ENCODE measurements at places on chromosomes 16 and 17.

- no peak for DNase-seq
These were observed 868.3 kb downstream of the CDH11 start for GRCh38 chr16:64253525-64253924.

DNA sequence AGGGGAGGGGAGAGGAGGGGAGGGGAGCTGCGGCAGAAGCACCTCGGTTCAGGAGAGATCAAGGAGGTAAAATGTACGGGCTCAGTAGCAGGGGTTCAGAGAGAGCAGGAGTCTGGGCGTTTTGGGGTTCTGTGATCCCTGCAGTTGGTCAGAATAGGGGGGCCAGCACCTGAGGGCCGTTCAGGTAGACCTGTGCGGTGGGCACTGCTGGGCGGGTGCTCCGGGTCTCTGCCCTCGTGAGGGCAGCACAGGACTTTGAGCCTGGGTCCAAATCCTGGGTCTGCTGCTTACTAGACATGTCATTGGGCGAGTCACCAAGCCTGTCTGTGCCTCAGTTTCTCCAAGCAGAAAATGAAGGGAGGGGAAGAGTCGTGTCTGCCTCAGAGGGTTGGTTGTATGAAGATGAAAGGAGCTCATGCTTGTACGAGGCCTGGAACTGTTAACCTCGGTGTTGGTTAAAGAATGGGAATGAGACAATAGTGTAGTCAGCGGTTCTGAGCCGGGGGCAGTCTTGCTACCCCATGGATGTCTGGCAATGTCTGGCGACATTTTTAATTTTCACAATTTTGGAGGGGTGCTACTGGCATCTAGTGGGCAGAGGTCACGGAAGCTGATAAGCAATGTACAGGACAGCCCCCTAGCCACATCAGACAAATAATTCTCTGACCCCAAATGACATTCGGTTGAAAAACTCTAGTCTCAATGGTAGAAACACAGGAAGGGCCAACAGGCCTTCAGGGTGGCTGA, 35.4 kb downstream of the OR1D5 start:
- no peak for DNase-seq

DNA sequence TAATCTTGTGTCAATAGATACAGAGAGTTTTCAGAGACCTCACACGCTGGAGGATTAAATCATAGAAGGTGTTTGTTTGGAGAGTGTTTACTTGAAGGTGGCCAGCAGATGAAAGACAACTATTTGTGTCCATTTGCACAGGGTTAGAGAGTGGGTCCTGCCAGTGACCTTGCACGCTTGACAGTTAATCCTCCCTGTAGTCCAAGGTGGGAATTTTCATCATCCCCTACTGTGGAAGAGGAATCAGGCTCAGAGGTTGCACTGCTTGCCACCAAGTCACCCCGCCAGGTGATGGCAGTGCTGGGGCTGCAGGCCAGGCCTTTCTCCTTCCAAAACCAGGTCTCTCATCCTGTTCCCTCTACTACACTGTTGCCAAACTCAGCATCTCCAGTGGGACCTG, 12.3 kb downstream of the CDH1 start:
- no peak for DNase-seq

- no peak for DNase-seq
These were observed 402.9 kb upstream of the EEF2KMT start for GRCh38 chr16:5500526-5500925.

DNA sequence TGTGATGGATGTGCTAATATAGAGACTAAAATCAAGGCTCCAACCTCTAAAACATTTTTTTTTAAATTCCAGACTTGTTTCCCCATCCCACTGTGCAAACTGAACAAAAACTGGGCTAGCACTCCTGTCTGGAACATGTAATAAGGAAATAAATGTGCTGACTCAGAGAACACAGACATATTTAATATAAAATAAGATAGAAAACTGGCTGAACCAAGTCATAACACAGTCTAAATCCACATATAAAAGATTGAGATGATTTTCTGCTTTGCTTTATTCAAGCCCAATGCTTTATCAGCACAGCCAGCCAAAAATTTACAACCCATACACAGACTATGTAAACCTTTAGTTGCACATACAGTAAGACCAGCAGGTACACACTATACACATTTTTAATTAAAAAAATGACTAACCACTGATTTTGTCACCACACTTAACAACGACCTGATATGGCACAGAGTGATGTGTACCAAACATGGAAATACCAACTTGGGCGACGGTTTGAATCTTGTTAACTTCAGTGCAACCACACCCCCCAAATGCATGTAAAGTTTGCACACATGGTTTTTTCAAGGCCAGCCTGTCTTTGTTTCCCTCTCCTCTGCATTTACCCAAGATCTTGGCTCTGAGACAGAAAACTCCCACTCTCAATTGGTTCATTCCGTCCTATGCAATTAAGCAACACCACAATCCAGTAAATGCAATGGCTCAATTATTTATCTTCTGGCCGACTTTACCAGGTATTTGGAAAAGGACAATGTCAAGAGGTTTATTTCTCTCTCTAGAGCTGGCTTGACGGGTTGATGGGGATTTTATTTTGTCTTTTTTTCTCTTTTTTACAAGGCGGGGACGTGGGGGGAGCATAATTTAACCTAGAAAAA, 1.2 kb downstream of the STAT3 start:
- DNase-seq, result no peak

- DNase-seq, result no peak
These were observed 9.3 kb downstream of the PPP1R9B start for GRCh38 chr17:50141026-50141744.

GRCh38 chr17:81867991-81868673, 3.0 kb downstream of the ARHGDIA start:
- DNase-seq, result no peak

DNA sequence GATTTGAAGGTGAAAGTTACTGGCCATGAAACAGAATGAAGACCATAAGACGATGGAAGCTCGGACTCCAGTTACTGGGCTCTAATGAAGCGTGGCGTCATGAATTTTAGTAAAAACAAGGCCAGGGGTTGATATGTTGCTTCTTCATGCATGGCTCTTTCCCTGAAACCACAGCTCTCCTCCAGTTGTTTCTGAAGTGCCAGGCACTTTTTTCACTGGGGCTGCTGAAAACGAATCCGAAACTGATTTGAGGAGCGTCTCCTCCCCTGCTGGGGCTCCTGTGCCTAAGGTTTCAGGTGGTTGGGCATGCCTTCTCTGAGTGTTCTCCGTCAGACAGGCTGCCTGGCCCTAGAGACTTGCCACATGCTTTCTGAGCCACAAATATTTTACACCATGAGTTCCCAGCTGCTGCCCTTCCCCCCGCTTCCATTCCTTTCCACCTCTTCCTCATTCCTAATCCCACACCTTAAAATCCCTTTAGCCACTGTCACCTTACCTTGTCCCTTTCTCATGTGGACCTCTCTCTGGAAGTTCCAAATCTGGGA, 3.7 kb upstream of the MYL4 start:
- peak; percentile 95 for DNase-seq

DNA sequence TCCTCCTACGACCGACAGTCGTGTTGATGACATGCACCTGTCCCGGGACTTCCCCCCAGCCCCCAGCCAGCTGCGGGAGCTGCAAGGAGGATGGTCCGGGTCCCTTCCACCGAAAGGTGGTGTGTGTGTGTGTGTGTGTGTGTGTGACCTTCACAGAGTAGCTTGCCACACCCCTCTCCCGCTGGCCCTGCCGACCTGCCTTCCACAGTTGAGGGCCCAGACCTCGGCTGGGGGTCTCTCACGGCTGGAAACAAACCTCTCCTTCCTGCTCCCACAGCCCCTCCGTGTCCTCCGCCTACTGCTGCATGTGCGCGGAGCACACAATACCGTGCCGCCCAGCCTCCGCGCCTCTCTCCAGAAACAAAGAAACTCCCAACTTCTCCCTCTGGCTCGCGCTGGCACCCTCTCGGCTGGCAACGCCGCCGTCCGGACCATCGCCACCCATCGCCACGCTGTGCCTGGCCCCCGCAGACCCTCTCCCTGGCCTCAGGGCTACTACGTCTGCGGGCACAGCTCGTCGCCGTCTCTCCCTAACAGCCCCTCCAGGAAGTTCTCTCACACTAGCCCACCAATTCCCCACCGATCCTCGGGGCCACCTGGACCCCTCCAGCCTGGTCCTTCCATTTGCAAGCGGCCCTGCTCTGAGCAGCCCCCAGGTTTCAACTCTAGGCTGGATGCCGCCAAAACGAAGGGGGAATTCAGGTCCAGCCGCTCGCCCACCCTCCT, 81.2 kb downstream of the TIMM22 start:
- DNase-seq, result peak; percentile 84

DNA sequence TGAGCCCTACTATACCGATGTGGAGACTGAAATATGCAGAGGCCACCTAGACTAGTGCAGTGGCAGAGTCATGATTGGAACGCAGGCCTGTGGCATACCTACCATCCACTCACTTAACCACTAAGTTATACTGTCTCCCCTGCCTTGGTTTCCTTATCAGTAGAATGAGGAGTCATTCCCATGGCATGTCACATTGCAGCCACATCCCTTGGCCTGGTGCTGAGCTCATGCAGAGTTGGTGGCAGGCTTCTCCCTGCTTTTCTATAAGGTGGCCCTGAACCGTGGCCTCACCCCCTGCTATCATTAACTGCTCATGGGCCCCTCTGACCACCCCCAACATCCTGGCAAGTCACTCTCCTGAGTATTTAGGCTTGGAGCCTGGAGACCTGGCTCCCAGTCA, 212.5 kb downstream of the KATNIP start:
- no peak for DNase-seq

GRCh38 chr17:14112407-14112806, 43.1 kb downstream of the COX10 start:
- no peak for DNase-seq

DNA sequence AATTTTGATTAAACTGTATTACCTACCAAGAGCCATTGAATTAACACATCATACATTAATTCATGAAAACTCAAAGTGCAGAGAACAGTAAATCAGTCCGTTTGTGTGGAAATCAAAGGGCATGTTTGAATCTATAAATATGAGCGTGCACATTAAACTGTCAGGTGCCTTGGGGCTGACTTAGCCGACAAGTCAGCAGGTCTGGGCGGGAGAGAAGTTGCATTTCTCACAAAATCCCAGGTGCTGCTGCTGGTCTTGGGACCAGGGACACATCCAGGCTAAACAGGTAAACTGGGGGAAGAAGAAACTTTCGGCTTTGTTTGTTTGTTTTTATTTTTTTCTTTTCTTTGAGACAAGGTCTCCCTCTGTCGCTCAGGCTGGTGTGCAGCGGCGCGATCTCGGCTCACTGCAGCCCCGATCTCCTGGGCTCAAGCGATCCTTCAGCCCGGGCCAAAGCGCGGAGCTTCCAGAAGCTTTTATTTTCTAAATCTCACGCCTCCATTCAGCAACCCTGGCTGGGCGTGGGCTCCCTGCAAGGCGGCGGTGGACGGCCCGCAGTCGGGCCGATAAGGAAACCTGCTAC, 213.9 kb downstream of the MRTFB start:
- peak; percentile 81 for DNase-seq

- no peak for DNase-seq
These were observed 7.7 kb downstream of the MINK1 start for GRCh38 chr17:4840893-4841242.

DNA sequence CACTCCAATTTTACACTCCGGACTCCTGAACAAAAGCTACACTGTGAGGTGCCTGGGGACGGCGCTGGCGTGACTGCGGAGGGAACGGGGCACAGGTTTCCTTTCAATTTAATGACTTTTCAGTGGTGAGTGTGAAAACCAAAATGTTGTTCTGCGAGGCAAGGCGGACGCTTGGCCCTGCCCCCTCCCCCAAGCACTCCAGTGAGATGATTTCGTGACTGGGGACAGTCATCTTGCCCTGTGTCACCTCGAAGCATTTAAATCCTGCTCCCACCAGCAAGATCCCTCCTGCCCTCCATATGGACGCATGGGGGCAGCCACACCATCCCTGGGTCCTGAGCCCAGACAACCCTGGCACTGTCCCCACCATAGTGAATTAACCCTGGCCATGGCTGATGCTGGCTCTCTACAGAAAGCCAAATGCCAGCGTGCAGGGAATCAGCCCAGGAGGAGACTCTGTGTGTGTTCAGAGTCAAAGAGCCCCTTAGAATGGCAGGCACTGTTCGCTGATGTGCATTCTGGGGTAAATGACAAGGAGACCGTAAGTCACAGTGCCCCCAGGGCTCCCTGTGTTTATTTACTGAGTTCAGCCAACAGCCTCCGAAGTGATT, 41.0 kb downstream of the C16orf95 start:
- no peak for DNase-seq

- no peak for DNase-seq
These were observed 14.6 kb upstream of the CIITA start for GRCh38 chr16:10862438-10862837.

- DNase-seq, result no peak
These were observed 90.5 kb downstream of the C16orf78 start for GRCh38 chr16:49464093-49464492.
